Peyer's patch (tissue), 4 donors: ENCODE measurements at places on chromosomes 3 and 15. TPM values are rescaled to one million over a fixed set of nuclear protein-coding genes. Genes with fewer than 3 reads are reported as not detected.

The HGD gene
- total RNA-seq = 140 TPM

- H3K4me3 ChIP-seq = peak overlapping the region; percentile 73
- peak overlapping the region; percentile 95 for H3K27ac ChIP-seq
- H3K4me1 ChIP-seq = peaks cover 13% of the 10 kb centered on the region
- peaks cover 30% of the 10 kb centered on the region for H3K36me3 ChIP-seq
These were observed 706 bp upstream of the RPL35A start for GRCh38 chr3:197949191-197949777.

DNA sequence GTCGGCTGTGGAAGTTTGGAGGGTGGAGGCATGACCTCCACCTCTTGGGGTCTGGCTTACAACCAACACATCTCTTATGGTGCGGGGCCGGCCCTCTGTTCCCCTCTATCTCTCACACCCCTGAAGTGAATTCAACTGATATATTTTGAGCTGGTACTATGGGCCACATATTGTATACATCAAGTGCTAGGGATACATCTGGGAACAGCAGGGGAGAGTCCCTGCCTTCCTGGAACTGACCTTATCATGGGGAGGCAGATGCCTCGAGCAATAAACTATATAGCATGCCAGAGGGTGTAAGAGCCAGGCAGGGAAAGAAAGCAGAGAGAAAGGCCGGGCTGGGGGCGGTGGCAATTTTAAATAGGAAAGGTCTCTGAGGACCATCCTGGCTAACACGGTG, 60.4 kb upstream of the TRPM1 start:
- no peak overlapping the region for H3K4me3 ChIP-seq
- H3K4me1 ChIP-seq = no peaks in the 10 kb centered on the region
- H3K27ac ChIP-seq = no peak overlapping the region
- no peak for DNase-seq
- no peaks in the 10 kb centered on the region for H3K36me3 ChIP-seq

DNA sequence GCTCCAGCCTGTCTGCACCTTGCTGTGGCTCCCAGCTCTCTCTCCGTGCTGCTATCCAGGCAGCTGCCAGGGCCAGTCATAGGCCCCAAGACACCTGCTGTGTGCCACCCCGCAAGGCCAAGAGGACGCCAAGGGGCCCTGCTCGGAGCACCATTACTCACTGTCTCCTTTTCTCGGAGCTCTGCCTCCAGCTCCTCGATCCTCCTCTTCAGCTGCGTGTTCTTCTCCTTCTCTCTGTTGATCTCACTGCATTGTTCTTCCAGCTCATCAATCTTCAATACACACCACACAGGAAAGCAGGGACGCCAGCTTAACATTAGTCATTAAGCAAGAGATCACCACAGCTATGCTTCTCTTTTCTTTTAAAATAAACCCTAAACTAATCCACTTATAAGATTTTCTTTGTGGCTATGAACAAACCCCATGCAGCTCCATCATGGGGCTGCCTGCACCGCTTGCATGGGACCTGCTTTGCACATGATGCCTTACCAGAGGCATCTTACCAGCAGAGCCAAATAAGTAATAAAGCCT, 42.6 kb downstream of the WHAMM start:
- no peak overlapping the region for H3K27ac ChIP-seq
- DNase-seq = no peak
- no peak overlapping the region for H3K4me3 ChIP-seq
- no peaks in the 10 kb centered on the region for H3K27me3 ChIP-seq
- H3K36me3 ChIP-seq = no peaks in the 10 kb centered on the region
- H3K4me1 ChIP-seq = no peaks in the 10 kb centered on the region

- no peaks in the 10 kb centered on the region for H3K4me1 ChIP-seq
- no peak for DNase-seq
- no peaks in the 10 kb centered on the region for H3K27me3 ChIP-seq
- no peak overlapping the region for H3K4me3 ChIP-seq
These were observed 148.1 kb downstream of the WDR76 start for GRCh38 chr15:43974852-43975251.

DNA sequence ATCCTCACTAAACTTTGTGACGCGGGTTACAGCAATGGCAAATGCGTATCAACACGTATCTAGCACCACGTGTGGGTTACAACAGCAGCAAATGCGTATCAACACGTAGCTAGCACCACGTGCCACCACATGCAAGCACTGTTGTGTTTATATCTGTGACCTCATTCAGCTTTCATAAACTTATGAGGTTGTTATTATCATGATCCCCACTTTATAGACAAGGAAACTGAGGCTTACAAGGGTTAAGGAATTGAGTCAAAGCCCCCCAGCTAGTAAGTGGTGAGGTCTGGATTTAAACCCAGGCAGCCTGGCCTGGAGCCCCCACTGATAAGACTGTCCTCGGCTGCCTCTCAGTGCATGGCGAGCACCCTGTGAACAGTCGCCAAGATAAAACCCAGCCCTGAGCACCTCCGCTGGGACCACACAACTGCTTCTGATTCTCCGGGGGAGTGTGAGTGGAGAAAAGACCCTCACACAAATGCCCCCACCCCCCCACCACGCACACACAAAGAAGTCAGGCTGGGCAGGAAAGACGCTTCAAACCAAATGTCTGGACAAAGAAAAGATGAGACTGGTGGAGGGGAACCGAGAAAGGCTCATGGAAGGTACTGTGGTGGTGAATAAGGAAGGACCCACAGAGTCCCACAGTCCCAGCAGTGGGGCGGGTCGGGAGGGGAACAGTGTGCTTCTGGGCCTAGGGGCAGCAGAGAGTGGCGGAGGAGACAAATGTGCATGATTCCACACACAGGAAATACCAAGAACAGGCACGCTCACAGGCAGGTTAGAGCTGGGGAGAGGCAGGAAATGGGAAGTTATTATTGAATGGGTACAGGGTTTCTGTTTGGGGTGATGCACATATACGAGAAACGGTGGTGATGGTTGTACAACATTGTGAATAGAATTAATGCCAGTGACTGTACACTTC, 173.4 kb downstream of the XXYLT1 start:
- no peaks in the 10 kb centered on the region for H3K4me1 ChIP-seq
- DNase-seq = no peak
- H3K4me3 ChIP-seq = no peak overlapping the region
- H3K27ac ChIP-seq = no peak overlapping the region
- no peaks in the 10 kb centered on the region for H3K36me3 ChIP-seq

The CCR9 gene
- total RNA-seq = 2.9 TPM

The FANCD2OS gene
- total RNA-seq = not detected

DNA sequence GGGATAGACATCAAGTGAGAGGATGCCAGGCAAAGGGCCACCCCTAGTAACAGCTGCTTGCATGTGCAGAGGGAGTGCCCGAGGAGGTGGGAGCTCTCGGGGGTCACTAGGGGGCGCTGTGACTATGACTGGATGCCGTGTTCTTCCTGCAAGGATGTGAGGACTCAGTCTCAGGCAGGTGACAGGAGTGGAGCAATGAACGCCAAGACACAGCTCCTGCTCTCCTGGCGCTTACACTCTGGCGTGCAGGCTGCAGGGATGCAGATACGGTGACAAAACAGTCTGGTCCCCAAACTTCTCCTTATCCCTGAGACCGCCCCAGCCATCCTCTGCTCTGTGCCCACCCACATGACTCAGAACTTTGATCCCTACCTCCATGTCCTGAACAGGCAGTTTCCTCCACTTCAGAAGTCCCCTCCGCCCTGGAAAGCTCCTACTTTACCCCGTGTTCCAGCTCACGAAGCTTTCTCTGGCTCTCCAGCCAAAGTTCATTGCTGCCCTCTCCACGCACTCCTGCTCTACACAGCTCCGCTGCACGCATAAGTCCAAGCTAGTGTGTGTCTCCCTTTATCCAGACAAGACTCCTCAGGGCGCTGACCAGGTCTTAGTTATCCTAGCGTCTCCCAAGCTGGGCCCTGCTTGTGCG, 14.7 kb downstream of the RHOV start:
- no peaks in the 10 kb centered on the region for H3K27me3 ChIP-seq
- H3K4me3 ChIP-seq = no peak overlapping the region
- peak overlapping the region; percentile 30 for H3K27ac ChIP-seq

- H3K27me3 ChIP-seq = no peaks in the 10 kb centered on the region
- no peaks in the 10 kb centered on the region for H3K36me3 ChIP-seq
- no peak overlapping the region for H3K27ac ChIP-seq
- DNase-seq = no peak
- H3K4me1 ChIP-seq = no peaks in the 10 kb centered on the region
These were observed 94.7 kb downstream of the DLG1 start for GRCh38 chr3:197203714-197204146.

The CFAP100 gene
- total RNA-seq = not detected

The REC114 gene
- not detected for total RNA-seq

The IL20RB gene
- total RNA-seq = 0.54 TPM

The GJD2 gene
- not detected for total RNA-seq

DNA sequence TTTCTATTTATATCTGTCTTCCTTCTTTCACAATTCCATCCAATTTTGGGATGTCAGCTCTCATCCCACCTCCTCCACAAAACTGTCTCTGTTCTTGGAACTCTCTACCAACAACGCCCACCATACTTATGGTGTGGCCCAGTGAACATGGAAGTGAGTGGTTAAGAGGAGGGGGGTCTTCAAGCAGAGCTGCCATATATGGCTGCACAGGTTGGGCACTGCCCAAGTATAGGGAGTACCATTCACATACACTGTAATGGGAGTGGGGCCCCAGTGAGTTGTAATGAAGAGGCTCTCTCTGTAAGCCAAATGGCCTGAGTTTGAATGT, 7.9 kb upstream of the CAMK1 start:
- DNase-seq = no peak
- peaks cover 23% of the 10 kb centered on the region for H3K4me1 ChIP-seq
- H3K4me3 ChIP-seq = no peak overlapping the region
- H3K27me3 ChIP-seq = no peaks in the 10 kb centered on the region
- no peak overlapping the region for H3K27ac ChIP-seq

DNA sequence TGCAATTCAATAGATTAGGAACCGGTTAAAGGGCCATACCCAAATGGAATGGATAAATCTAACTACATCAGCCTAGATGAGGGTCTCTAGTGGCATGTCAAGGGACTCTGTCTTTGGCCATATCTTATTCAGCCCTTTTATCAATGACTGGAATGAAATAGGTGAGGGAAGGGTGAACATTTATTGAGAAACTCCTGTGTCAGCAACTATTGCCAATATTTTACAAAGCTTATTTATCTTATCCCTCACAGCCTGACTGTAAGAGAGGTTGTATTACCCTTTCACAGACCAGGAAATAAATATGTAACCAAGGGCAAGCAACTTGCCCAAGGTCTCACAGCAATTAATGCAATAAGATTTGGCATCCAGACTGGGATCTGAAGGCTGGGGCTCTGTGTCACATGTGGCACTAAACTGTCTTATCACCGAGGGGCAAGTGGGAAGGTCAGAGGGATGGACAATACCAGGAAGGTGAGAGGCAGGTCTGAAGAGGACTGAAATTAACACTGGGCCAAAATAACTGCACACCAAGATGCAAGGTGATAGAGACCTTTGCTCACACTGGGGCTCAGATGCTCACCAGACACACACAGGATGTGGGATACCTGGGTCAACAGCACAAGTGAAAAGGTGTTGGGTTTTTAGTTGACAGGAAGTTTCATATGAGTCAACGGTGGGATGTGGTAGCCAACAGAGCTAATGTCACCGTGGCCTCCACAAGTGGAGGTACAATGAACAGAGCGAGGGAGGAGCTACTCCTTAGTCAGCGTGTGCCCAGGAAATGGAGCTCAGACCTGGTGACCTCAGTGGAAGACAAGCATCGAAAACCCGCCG, 261.3 kb downstream of the RPLP1 start:
- no peaks in the 10 kb centered on the region for H3K4me1 ChIP-seq
- DNase-seq = no peak
- H3K4me3 ChIP-seq = no peak overlapping the region
- peak overlapping the region; percentile 47 for H3K27ac ChIP-seq
- H3K27me3 ChIP-seq = no peaks in the 10 kb centered on the region

DNA sequence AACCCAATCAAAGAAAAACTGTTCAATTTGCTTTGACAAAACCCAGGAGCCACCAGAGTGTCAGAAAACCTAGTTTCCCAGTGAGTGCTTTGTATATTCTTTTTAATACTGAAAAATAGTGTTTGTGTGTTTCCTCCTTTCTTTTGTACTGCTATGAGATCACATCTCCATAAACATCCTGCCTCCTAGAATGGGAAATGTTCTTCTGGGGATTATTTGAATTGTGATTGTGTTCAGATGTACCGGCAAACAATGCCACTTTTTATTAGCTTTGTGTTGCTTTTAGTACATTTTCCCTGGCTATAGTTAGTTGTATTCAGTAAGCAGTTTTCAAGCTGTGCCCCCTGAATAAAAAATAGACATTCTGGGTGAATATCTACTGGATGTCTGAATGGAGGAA, 148.0 kb upstream of the NR2E3 start:
- no peak overlapping the region for H3K4me3 ChIP-seq
- no peaks in the 10 kb centered on the region for H3K36me3 ChIP-seq
- no peak for DNase-seq
- H3K27ac ChIP-seq = no peak overlapping the region
- no peaks in the 10 kb centered on the region for H3K4me1 ChIP-seq
